ENCODE measurements at places on chromosomes 4 and X. TPM values are rescaled to one million over a fixed set of nuclear protein-coding genes. Genes with fewer than 3 reads are reported as not detected.

CHRNA9 gene
- not detected for total RNA-seq

DRD5 gene
- total RNA-seq, result not detected

AMER1 gene
- 3.0 TPM for total RNA-seq

POU4F2 gene
- total RNA-seq, result not detected

All from foreskin keratinocyte (primary cell).